MM.1S (cell line): ENCODE measurements at places on chromosomes 5 and 9.

DNA sequence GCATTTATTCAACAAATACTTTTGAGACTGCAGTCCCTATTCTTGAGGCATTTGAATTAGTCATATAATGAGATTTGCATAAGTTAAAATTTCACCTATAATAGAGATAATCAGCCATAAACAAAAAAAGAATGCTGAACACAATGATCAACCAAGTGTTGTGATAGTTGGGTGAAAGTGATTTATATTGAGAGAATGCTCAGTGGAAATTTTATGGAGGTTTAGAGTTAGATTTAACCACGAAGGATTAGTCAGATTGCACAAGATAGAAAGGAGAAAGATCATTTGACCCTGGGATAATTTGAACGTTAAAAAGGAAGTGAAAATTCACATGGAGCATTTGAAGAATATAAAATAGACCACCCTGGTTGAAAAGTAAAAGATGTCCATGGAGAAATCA, 356.2 kb downstream of the NPR3 start:
- no peaks in the 10 kb centered on the region for H3K27me3 ChIP-seq
- H3K4me3 ChIP-seq = no peak overlapping the region
- no peaks in the 10 kb centered on the region for H3K36me3 ChIP-seq
- H3K4me1 ChIP-seq = no peaks in the 10 kb centered on the region
- no peak for DNase-seq

- H3K36me3 ChIP-seq = no peaks in the 10 kb centered on the region
- peak; percentile 42 for DNase-seq
- H3K4me1 ChIP-seq = peaks cover 9% of the 10 kb centered on the region
- peak overlapping the region; percentile 67 for H3K4me3 ChIP-seq
- H3K27ac ChIP-seq = peak overlapping the region; percentile 77
Measured at GRCh38 chr5:75335952-75336614, 937 bp upstream of the HMGCR start.

GRCh38 chr9:96618209-96619123, 1.2 kb downstream of the CDC14B start:
- no peaks in the 10 kb centered on the region for H3K4me1 ChIP-seq
- DNase-seq = no peak
- no peak overlapping the region for H3K27ac ChIP-seq
- no peaks in the 10 kb centered on the region for H3K36me3 ChIP-seq
- no peak overlapping the region for H3K4me3 ChIP-seq

GRCh38 chr5:133942614-133943474, 25.6 kb downstream of the C5orf15 start:
- no peaks in the 10 kb centered on the region for H3K36me3 ChIP-seq
- H3K4me1 ChIP-seq = peaks cover 14% of the 10 kb centered on the region
- H3K27ac ChIP-seq = no peak overlapping the region
- no peak overlapping the region for H3K4me3 ChIP-seq
- no peaks in the 10 kb centered on the region for H3K27me3 ChIP-seq
- no peak for DNase-seq

DNA sequence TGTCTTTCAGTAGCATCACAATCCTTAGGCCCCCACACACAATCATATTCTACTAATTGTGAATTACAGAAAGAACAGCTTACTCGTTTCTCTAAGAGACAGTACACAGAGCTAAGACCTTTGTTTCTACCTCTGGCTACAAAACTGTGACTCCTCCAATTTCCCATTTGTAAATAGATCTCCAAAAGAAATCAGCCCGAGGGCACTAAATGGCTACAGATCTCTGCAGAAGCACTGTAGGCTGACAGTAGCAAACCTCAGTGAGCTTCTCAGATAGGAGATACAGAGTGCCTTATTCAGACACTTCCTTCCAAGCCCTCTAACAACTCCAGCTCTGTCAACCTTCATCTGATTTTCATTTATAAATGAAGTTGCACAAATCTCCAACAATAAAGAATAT, 51.0 kb downstream of the EFNA5 start:
- DNase-seq = no peak
- no peaks in the 10 kb centered on the region for H3K4me1 ChIP-seq
- no peak overlapping the region for H3K4me3 ChIP-seq
- no peak overlapping the region for H3K27ac ChIP-seq
- no peaks in the 10 kb centered on the region for H3K36me3 ChIP-seq

DNA sequence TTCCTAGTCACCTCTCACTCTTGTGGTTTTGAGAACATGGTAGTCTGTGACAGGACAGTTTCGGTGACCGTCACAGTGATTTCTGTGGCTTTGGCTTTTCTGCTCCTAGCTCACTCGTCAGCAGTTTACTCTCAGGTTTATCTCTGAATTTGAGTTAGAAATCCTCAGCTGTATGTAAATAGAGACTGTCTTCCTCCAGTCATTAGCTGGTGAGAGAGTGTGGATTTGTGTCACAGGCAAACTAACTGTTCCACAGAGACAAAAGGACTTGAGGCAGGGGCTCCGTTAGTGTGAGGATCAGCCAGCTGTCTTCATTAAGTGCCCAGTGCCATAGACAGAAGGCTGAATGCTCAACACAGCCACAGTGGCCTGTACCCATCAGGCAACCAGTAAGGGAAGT, 131.4 kb downstream of the CD180 start:
- peaks cover 66% of the 10 kb centered on the region for H3K27me3 ChIP-seq
- H3K4me1 ChIP-seq = peaks cover 11% of the 10 kb centered on the region
- no peaks in the 10 kb centered on the region for H3K36me3 ChIP-seq
- H3K27ac ChIP-seq = 0 out of 2 replicates have a peak overlapping the region, but pooled peaks have one; percentile 10
- no peak overlapping the region for H3K4me3 ChIP-seq

GRCh38 chr5:149317281-149318048, 27.8 kb upstream of the GRPEL2 start:
- peak; percentile 66 for DNase-seq
- H3K27ac ChIP-seq = no peak overlapping the region
- no peaks in the 10 kb centered on the region for H3K27me3 ChIP-seq

DNA sequence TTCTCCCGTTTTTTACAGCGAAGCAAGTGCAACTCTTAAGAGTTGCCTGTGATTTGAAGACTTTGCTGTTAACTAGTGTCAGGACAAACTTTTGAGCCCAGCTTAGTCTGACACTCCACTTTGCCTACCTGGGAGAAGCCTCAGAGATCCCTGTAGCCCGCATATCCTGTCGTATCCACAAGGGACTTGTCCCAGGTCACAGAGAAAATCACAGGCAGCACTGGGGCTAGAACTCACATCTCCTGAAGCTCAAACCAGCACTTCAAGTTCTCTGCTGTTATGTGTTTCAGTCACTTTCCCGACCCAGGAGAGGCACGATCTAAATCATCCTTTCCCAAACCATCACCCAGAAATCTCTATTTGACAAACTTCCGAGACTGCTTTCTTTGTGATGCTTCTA, 584.5 kb downstream of the ACTL7B start:
- no peaks in the 10 kb centered on the region for H3K36me3 ChIP-seq
- H3K4me1 ChIP-seq = peaks cover 39% of the 10 kb centered on the region
- H3K27me3 ChIP-seq = no peaks in the 10 kb centered on the region
- no peak for DNase-seq
- H3K27ac ChIP-seq = peak overlapping the region; percentile 70

DNA sequence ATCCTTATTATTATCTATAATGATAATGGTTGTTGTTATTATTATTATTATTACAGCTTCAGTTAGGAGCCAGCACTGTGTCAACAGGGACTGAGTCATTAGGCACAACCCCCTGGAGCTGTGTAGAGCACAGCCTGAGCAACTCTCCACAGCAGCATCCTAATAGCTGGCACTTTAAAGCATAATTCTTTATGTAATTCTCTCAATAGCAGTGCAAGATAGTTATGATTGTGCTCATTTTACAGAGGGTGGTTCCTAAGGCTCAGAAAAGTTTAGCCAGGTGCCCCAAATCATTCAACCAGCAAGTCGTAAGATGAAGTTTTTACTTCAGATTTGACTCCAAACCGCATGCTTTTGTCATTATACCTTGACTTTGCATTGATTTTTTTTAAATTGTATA, 390.3 kb downstream of the ANXA1 start:
- H3K36me3 ChIP-seq = no peaks in the 10 kb centered on the region
- DNase-seq = no peak
- no peaks in the 10 kb centered on the region for H3K27me3 ChIP-seq
- H3K27ac ChIP-seq = no peak overlapping the region
